Stimulated activated CD4-positive, alpha-beta T cell treated with anti-CD3 and anti-CD28 coated beads, TNF-alpha, amount 100 ng/mL, for 48 hours (primary cell): ENCODE measurements at places on chromosomes 12 and 14.

GRCh38 chr12:126950266-126950665 lies 1316.7 kb upstream of the TMEM132C start:
- no peak for DNase-seq

DNA sequence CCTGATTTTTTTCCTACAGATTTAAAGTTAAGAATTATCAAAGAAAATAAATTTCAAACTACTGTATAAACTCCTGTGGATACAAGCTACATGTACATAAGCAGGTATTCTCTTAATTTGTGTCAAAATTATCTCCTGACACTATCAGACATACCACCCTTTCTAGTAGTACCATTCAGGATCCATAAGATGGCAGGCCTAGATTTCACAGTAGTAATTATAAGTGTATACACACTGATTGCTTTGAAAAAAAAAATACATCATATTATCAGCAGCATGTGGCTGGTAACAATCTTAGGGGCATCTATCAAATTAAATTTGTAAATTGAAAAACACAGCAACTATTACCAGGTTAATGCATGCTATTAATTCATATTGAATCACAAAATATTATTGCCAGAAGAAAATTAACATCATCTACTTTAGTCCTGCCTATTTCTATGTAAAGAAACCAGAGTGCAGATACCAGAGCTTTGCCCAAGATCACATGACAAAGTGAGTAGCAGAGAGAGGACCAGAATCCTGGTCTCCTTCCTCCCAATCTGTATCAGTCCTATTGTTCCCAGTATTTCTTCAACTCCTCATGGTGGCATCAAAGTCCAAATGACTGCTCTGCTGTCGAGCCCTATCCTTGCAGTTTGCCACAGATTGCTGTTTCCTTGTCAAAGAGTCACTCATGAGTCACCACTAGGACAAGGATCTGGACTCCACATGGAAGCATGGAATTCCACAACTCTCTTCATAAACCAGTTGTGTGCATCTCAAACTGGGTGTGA lies 27.7 kb upstream of the CALM1 start:
- no peak for DNase-seq

GRCh38 chr14:35368139-35368460 lies 36.4 kb downstream of the NFKBIA start:
- DNase-seq: no peak

DNA sequence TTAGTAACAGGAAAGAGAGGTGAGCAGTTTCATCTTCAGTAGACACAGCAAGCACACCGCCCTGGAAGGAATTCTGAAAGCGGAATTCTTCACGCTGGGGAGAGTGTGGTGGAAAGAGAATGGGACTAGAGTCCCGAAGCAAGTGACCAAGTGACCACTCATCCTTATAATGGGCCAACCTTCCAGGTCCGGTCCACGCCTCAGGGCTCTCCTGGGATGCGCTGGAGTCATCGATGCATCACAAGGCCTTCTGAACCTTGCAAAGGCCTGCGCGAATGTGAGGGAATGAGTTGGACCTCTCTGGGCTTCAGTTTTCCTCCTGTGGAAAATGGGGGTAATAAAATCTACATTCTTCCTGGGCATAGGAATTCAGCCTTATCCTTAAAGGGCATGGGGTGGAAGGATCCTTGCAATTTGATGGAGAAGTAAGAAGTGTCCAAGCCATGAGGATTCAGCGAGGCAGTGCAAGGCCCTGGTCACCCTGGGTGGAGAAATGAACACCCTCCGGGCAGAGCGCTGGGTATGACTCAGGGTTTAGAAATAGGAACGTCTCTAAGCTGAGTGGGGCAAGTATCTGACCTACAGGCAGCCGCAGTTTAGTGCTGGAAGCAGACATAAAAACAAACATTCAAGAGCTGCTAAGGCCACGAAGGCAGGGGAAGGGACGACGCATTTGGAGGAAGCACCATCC lies 97.7 kb downstream of the SETD3 start:
- no peak for DNase-seq
